Stimulated activated CD4-positive, alpha-beta T cell treated with anti-CD3 and anti-CD28 coated beads, Interleukin-4, amount 100 ng/mL, for 1 hour (primary cell): ENCODE measurements at places on chromosomes 2 and 18.
A peak's percentile ranks its signal among the peaks of the same experiment; 100 is the strongest.

DNA sequence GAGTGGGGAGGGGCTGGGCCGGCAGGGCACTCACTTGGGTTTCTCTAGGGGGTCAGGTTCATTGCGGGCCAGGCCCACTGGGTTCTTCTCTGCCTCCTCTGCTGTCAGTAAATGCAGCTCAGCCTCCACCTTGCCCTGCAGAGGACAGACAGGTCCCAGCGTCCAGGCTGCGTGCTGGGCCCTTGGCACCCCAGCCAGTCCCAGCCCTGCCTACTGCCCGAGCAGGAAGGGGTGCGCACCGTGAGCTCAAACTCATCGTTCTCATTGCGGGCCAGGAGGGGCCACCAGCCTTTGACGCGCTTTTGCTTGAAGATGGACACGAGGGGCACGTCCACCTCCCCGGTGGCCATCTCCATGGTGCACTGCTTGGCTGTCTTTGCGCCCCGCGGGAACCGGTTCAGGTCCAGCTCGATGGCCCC, 17.3 kb downstream of the OTOF start:
- DNase-seq = no peak

DNA sequence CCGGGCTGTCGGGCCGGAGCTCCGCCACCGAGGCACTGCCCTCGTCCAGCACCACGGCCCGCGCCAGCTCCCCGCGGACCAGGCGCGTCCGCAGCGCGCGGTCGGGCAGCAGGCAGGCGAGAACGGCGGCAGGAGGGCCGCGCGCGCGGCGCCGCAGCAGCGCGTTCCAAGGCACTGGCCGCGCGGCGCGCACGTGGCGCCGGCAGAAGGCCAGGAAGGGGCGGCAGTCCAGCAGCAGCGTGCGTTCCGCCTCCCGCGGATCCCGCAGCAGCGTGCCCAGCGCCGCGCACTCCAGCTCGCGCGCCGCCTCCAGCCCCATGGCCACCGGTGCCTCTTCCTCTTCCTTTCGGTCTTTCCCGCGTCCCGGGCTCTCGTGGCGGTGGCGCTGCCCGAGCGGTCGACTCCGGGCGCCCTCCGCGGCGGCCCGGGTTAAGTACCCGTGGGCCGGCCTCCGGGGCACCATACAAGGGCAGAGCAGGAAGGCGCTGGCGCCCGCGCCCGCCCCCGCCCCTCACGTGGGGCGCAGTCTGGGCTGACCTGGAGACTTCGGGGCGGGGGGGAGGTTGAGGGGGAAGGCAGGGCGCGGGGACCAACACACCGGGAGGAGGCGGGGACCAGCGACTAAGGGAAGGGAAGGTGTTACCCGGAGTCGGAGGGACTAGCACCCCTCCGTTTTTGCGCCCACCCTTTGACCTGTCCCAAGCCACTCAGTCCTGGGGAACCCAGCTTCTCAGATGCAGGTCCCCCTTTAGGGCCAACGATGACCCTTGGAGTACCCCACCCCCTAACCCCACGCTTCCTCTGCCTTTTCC, at the start of gene DUSP2:
Gene DUSP2, minus strand, starts transcription at position 405 of the 812 bp plus-strand sequence. Its CDS starts 86 bp downstream, at position 319.
- peak; percentile 92 for DNase-seq

GRCh38 chr2:39636306-39636705, 29.4 kb upstream of the TMEM178A start:
- DNase-seq = no peak

- no peak for DNase-seq
These were observed 71.5 kb upstream of the CTDP1 start for GRCh38 chr18:79608069-79608468.

DNA sequence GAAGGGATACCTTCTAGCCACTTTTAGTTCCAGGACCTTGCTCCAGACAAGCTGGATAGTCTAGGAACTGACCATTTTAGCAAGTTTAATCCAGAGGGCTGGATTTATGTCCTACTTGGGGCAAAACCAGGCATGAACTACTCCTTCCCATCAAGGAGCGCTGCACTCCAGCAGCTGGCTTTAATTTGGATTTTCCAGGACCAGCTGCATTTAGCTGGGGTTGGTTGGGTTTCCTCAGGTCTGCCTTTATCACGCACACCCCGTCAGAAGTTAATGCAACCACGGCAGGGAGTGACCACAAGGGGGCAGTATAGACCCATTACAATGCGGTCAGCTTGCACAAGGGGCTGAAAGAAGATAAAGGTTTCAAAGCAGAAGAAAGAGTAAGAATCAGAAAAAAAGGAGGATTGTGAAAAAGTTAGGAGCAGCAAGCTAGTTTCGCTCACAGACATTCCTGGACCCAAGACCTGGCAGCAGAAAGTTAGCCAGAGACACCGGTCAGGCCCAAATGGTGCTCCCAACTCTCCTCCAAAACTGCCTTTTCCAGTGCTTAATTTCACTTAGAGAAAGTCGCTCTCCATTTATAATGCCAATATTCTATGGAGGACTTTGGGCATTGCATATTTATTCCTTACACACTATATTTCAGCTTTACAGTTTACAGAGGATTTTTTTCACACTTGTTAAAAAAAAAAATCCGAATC, 40.1 kb downstream of the SLC4A1AP start:
- DNase-seq = peak; percentile 81

DNA sequence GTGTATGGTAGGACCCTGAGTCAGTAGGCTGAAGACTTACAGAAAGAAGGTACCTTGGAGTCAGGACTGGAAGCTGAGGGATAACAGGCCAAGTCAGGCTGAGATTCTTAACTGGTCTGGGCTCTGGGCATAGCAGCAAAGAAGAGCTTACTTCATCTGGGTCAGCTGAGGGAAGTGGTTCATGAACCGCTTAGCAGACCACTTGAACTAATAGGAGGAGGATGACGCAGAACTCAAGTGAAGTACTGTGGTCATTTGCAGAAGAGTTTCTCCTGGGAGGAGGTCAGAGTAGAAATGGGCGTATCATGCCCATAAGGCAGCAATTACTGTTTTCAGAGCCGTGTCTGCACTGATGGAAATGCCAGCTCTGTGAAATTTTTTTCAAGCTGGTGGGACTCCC, 164.5 kb downstream of the LCLAT1 start:
- DNase-seq = no peak

GRCh38 chr2:215870986-215871385, 142.4 kb downstream of the MREG start:
- no peak for DNase-seq

DNA sequence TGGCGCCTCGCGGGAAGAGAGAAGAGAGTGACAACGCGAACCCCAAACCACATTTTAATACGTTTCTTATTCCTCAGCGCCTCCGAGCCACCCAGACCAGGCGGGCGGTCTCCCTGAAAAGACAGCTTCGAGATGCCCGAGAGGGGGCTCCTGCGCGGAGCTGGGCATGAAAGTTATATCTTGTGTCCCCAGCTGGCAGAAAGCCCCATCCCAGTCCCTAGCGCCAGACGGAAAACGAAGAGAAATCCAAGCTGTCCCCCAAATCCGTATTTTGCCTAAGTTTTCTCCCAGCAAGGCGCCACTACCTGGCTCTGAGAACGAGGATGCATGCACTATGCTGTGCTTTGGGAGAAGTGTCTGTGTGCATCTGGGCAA, 797 bp downstream of the NXPH2 start:
- no peak for DNase-seq

DNA sequence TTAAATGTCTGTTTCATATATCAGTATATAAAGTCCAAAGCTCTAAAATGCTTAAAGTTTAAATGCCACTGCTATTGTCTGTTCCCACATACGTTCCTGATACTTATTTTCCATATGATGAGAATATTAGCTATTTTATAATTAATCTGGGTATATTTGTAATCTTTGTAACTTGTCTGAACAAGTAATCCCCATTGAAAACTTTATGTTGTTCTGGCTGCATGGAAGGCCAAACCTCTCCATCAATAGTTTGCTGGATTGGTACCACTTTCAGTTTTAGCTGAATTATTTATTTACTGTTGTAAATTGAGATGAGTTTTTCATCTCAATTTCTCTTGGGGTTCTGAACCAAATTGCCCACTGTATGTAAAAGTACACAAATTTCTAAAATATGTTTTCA, 1.5 kb downstream of the MBD5 start:
- DNase-seq = no peak

DNA sequence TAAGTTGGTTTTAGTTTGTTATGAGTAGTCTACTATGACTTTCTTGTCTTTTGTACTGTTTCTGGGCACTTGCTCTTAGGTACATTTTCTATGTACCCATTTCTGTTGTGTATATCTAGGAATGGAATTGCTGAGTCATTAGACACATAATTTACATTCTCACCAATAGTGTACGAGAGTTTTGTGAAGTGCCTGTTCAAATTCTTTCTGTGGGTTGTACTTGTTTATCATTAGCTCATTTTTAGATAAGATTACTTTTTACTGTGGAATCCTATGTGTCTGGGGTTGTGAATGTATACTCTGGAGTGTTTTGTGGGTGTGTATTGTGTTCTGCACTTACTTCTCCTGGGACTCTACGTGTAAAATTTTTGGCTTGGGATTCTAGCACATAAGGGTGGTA, 36.6 kb upstream of the CD28 start:
- DNase-seq = no peak

- DNase-seq = no peak
These were observed 625.3 kb upstream of the LRRTM4 start for GRCh38 chr2:78147466-78147865.

- DNase-seq = no peak
These were observed 476.5 kb upstream of the SALL3 start for GRCh38 chr18:78503129-78503528.

DNA sequence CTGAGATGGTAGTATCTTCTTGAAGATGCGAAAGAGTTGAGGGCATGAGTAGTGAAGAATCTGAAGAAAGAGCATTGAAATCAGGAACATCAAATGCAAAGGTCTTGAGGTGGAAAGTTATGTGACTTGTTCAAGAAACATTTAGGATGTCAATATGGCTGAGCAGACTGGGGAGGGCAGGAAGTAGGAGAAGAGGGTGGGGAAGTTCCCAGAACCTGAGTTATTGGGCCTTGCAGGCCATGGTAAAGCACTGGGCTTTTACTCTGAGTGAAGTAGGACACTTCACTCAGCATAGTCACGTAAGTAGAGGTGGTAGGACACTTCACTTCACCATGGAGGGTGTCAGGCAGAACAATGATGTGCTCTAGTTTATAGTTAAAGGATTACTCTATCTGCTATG, 11.8 kb upstream of the MYL12A start:
- DNase-seq = no peak

- no peak for DNase-seq
These were observed 600.5 kb downstream of the SATB2 start for GRCh38 chr2:198857246-198857645.

- DNase-seq = no peak
These were observed 30.4 kb downstream of the INPP4A start for GRCh38 chr2:98474979-98475632.

GRCh38 chr2:205235434-205235833, 446.9 kb upstream of the NRP2 start:
- DNase-seq = no peak

- DNase-seq = no peak
These were observed 164.0 kb upstream of the MYO3B start for GRCh38 chr2:170013802-170014551.

DNA sequence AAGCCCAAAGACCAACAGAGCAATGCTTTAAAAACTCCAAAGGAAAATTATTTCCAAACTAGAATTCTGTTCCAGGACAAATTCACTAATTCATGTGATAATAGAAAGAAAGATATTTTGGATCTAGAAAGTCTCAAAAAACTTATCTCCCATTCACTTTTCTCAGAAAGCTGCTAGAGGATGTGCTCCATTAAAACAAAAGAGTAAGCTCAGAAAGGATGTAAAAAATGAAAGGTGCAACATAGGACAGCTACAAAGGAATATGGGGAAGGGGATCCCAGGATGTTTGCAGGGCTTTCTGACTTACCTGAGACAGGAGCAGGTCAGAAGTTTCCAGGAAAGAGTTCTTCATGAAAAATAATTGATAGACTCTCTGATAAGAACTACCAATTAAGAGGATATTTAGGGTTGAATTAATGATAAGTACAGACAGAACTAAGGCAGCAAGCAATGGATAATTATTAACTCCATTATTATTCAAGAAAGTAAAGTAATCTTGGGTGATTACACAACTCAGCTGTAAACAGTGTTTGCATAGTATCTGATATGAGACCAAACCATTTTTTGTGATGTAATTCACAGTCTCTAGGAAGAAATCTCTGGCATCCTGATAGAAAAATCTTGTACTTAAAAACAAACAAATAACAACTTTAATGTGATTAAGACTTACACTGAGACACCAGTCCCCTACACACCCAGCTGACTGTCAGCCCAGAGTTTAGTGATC, 20.9 kb downstream of the LYG1 start:
- no peak for DNase-seq

DNA sequence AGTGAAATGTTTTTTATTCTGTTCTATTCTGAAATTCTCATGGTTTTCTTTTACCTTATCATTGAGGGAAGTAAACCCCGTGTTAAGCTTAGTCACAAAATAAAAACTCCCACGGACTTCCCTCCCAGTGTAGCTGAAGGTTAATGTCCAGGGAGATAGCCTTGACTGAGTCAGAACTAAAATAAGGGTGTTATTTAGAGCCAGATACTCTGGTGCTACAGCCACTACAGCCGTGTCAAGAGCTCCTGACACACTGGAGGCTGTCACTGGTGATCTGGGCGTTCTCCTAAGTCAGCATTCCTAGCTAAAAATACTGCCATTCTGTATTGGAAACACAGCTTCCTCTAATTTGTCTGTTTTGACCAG, 82.0 kb upstream of the RANBP2 start:
- no peak for DNase-seq

GRCh38 chr2:54063967-54064535, 51.4 kb upstream of the ACYP2 start:
- DNase-seq = no peak

DNA sequence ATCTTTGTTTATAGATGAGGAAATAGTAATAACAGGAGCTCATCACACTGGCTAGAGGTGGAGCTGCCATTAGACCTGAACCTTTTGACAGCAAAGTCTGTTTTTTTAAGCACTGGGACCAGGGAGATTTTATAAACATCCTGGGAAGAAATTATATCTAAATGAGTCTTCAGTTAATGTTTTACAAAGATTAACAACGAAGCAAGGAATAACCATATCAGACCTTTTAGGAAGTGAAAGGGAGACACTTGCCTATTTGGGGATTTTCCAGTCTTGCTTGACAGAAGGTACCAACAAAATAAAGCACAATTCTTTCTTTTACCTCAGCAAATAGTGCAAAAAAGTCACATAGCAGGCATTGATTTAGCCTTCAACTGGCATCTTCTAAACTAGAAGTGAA, 777.0 kb downstream of the CPS1 start:
- no peak for DNase-seq

GRCh38 chr2:230441227-230441897, 25.4 kb downstream of the SP100 start:
- no peak for DNase-seq

DNA sequence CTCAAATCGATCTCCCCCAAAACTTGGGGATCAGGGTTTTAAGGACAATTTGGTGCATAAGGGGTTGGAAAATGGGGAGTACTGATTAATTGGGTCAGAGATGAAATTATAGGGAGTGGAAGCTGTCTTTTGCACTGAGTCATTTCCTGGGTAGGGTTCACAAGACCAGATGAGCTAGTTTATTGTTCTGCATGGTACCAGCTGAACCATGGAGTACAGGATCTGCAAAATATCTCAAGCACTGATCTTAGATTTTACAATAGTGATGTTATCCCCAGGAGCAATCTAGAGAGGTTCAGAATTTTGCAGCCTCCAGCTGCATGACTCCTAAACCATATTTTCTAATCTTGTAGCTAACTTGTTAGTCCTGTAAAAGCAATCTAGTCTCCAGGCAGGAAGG, 73.1 kb downstream of the CPO start:
- no peak for DNase-seq

GRCh38 chr2:54945391-54946219, 104.6 kb downstream of the RTN4 start:
- no peak for DNase-seq
